Hindlimb muscle (tissue), 1 donor: ENCODE measurements at places on chromosomes 2 and 18. TPM values are rescaled to one million over a fixed set of nuclear protein-coding genes. Genes with fewer than 3 reads are reported as not detected.
A peak's percentile ranks its signal among the peaks of the same experiment; 100 is the strongest.

- DNase-seq: no peak
Measured at GRCh38 chr2:216671081-216671411, 24.3 kb downstream of the IGFBP5 start.

- DNase-seq: peak; percentile 66
Measured at GRCh38 chr2:165401285-165401852, 68.1 kb upstream of the CSRNP3 start.

DNA sequence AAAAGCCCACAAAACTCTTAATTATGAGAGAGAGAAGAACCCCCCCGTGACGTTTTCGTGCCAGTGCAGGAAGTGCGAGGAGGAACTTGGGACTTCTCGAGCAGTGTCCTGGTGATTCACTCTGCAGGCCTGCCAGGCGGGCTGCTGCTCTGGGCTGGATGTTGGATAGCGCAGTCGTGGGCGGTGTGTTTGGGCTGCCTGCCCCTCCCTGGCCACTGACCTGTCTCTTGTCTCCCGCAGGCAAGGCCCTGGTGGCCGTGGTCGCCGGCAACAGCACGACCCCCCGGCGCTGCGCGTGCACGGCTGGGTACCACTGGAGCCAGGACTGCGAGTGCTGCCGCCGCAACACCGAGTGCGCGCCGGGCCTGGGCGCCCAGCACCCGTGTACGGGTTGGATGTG lies 29.0 kb downstream of the TNFRSF11A start:
- no peak for DNase-seq

SAP130 gene
- 12.9 TPM for polyA plus RNA-seq

RND3 gene
- 32.5 TPM for polyA plus RNA-seq

GRCh38 chr18:31504455-31505147 lies 6.6 kb downstream of the DSG2 start:
- no peak for DNase-seq

- no peak for DNase-seq
Measured at GRCh38 chr2:217979151-217979811, 23.5 kb downstream of the TNS1 start.

DNAJC27 gene
- polyA plus RNA-seq: 8.1 TPM

DNA sequence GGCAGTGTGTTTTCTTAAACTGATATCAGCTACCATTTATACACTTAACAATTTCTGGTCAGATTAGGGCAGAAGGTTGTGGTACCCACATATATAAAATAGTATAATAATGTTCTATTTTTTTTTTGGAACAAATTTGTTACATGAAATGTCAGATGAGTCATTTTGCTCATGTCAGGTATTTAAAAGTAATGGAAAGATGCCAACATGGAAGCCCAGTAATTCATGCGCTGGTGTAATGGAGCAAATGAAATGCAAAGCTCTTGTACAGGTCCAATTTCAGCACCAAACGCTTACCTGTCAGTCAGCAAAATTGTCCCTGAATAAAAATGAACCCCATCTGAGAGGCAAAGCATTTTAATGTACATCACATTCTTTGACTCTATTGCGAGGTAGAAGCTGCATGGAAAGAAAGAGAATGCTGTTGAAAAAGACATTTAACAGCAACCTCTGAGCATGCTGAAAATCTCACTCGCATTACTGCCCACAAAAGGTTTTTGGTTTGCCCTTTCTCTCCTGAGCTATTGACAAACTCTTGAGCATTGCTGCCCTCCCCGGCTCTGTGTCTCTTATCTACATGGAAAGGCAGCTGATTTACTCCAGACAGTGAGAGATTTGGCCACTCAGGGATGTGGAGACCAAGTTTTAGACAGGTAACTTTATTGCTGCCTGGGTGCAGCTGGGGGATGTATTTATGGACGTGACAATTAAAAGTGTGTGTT lies 217.5 kb downstream of the CAMKMT start:
- no peak for DNase-seq

PKDCC gene
- polyA plus RNA-seq: 116 TPM

HOXD13 gene
- not detected for polyA plus RNA-seq

DNA sequence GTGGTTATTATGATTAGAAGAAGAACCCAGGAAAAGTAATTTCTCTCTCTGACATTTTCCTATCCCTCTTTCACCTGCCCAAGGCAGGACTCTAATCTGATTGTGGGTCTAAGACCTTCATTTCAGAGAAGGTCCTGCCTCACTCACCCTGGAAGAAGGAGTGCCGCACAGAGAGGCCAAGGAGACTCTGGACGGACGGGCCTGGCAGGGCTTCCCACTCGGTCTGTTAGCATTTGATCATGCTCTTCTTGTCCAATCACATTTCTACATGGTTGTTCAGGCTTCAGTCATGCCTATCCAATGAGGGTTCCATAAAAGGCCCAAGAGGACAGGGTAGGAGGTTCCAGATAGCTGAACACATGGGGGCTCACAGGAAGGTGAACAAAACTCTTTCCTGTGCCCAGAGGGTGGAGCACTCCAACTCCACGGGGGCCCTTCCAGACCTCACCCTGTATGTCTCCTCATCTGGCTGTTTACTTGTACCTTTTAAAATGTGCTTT lies 27.0 kb downstream of the ZNF892 start:
- no peak for DNase-seq

DNA sequence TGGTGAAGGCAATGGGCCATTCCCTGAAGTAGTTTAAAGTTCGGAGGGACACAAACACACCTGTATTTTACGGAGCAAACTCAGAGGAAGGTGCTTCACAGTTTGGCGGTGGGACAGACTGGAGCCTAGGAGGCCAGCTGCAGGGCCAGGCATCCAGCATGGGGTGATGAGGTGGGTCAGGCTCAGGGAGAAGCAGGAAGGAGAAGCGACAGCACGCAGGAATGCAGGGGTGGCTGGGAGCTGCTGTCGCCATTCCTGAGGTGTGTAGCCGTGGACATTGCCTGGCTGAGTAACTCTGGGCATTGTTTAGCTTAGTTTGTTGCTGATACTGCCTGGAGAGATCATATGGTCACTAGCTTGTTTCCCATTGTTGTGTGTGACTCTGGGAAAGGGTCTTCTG lies 35.8 kb upstream of the METTL21A start:
- DNase-seq: no peak

GALNT3 gene
- polyA plus RNA-seq: 1.3 TPM

DNA sequence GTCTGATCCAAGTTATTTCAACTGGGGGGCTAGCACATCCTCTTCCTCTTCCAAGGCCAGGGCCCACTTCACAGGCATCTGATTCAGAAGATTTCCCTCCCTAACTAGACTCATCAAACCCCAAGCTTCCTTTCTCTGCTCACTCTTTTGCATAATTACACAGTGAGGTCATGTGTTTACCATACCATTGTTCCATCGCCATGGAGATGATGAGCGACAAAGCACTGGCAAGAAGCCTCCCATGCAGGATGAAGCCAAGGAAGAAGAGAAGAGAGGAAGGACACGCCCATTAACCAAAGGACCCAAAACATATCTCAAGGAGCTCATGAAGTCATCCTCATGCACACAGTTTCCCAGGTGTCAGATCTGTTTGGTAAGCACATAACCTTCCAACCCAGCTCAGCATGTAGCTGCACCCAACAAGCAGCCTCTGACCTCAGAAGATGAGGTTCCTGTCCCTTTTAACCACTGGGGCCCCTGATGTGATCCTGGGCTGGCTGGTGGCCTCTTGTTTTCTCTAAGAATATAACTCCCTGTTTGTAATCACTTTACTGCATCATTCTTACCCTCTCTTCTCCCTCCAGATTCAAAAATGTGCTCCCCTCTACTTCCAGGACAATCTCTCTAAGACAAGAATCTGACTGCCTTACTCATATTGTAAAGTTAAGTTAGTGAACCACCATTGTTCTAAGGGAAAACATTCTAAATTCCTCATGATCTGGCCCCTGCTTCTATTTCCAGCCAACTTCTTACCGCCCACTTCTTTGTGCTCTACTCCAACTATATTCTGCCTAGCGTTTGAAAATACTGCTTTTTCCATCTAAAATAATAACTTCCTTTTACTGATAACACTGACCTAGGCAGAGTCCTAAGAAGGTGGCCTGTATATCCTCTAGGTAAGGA lies 190.1 kb downstream of the TTC32 start:
- peak; percentile 85 for DNase-seq

- DNase-seq: no peak
Measured at GRCh38 chr2:209351636-209352035, 72.2 kb upstream of the MAP2 start.
